ENCODE measurements at places on chromosomes 2 and 18.

- no peak for DNase-seq
These were observed 2.3 kb upstream of the NAPG start for GRCh38 chr18:10523544-10523943.

- DNase-seq = no peak
These were observed 191.0 kb downstream of the ARL4C start for GRCh38 chr2:234305846-234306245.

GRCh38 chr2:119707117-119708087 lies 28.4 kb downstream of the TMEM177 start:
- no peak for DNase-seq

DNA sequence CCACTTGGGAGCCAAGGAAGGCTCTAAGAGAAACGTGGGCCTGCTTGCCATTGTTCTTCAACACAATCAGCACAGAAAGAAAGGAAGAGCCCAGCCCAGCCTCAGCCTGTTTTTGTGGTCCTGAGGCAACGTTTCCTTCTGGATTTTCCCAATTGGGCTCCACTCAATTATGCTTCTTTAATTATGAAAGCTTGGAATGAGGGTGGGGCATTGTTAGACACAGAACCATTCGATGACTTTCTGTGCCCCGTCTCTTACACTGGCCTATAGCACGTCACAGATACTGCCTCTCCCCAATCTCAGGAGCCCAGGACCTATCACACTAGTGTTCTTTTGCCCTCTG lies 207.4 kb downstream of the ZFP36L2 start:
- no peak for DNase-seq

- no peak for DNase-seq
These were observed 993.5 kb upstream of the DDX18 start for GRCh38 chr2:116820986-116821385.

DNA sequence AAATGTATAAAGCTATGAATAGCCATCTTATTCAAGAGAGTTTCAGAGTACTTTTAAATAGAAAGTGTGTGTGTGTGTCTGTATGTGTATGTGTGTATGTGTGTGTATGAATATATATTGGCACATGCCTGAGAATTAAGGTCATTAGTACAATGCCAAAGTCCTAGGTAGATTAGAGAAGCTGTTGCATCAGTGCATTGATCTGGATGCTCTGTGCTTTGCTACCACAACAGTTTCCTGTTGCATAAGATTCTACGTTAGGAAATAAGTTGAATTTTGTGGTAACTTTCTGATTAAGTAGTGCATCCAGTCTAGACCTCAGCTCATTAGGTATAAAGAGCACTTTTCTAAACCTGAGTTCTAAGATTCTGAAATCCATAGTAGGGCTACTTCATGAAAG lies 1102.8 kb upstream of the KLHL29 start:
- no peak for DNase-seq

- DNase-seq = no peak
These were observed 9.6 kb downstream of the CYB5A start for GRCh38 chr18:74281980-74282754.

GRCh38 chr2:147824620-147825019 lies 20.2 kb upstream of the ACVR2A start:
- no peak for DNase-seq

DNA sequence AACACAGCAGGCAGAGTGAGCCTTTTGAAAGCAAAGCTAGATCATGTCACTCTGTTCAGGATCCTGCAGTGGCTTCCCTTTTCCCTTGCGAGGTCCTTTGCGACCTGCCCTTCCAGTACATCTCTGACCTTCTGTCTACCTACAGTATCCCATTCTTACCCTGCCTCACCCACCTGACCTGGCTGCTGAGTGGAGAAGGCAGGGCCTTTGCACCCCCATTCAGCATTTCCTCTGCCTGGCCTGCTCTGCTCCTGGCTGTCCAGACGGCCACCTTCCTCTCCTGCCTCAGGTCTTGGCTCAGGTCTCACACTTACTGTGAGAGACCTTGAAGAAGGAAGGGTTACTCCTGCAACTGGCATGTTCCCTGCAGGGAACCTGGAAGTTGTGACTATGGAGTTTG lies 77.4 kb downstream of the MAPRE2 start:
- no peak for DNase-seq

DNA sequence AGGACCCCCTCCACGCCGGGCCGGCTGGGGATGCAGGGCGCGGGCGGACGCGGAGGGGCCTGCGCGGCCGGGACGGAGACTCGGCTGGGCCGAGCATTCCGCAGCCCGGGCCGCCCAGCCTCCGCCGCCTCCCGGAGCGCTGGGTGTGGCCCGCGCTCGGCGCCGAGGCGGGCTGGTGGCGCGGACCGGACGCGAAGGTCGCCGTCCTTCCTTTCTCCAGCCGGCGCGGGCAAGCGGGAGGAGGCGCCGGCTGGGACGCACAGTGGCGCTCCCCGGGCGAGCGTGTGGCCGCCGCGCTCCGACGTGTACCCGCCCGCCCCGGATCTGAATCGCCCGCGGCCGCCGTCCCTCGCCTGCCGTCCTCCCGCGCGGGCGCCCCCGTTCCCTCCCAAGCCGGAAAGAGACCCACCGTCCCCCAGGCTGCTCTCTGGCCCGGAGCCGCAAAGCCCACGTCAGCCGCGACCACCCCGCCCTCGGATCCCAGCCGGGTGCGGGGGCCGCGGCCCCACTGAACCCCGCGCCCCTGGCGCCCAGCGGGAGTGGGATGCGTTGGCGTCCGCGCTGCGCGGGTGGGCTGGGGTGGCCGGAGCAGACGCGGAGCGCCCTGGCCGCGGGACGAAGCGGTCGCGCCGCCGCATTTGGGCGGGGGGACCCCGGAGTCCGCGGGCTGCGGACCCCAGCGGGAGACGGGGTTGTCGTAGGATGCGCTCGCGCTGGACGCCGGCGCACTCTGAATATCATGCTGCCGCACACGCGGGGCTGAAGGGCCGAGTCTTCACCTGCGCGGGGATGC lies 634 bp downstream of the SPATS2L start:
- no peak for DNase-seq

DNA sequence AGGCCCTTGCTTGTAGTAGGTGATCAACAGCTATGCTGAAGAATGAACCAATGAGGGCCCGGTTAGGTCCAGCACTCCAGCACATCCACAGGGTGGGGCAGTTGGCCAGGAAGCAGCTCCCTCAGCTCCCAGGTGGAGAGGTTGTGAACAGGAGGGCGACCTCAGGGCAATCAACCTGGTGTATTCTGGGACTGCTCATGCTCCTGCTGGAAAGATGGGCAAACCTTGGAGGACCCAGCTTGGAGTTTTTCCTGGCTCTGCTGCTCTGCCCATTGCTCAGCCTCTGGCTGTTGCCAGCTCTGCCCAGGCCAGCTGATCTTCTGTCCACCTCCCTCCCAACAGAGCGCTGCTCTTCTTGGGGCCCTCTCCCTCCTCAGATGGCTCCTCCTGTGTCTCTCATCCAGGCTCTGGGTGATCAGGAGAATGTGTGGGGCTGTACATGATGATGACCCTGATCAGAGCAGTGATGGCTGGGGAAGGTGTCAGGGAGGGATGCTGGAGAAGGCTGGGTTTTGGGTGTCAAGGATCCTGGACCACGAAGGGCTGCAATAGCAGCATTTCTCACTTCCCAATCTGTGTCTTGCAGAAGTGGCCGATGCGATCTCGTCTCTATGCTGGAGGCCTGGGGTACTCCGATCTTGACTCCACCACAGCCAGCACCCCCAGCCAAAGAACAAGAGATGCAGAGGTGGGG lies 3.4 kb downstream of the TCF23 start:
- DNase-seq = no peak

DNA sequence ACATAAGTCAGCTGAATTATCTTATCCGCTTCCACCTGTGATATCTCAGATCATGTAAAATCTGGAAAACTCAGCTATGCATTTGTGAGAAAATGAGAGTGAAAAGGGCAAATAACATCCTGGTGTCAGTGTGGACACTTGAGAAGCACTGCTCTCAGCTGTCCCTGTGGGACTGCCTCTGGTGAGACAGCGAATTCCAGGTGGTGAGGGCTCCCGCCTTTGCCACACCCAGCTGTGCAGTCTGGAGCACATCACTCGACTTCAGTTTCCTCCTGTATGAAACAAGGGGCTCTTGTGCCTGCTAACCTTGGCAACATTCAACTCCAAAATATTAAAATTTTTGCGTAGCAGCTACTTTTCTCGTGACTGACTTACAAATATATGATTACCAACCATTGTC lies 194.9 kb upstream of the BOD1L2 start:
- DNase-seq = no peak

- no peak for DNase-seq
These were observed 134.6 kb downstream of the MAP4K4 start for GRCh38 chr2:101832114-101832513.

DNA sequence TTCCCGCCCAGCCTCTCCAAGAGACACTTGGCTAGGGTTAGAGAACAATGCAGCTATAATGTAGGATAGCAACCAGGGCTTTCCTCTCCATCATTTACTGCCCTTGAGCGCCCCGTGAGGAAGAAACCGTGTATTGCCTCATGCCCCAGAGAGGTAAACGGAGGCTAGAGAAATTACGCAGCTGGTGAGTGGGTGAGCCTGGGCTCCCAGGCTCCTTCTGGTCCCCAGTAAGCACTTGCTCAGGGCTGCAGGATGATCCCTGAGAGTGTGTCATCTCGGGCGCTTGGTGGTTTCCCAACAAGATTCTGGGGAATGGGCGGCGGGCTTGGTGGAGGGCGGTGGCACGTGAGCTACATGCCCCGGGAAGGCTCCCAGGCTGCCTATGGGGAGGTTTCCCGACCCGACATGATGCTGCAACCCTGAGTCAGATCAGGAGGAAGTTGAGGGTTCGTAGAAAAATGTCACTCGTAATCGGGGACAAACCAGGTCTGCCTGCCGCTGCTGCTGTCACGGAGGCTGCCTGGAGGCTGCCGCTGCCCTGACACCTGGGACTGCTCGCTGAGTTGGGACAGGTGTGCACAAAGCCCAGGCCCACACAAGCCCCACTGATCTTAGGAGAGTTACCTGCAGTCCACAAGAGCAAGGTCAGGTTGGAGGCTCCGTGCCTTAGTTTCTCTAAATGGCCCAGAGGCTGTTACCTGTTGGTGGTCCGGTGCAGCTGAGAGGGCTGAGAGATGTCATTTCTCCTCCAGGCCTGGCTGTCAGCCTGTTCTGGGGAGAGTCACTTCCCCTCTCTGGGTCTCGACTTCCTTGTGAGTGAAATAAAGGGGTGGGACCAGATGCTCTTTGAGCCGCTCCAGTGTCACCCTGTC lies at the start of gene GPR55:
Gene GPR55 (minus strand): TSS at position 773 of the 872 bp plus-strand sequence. CDS start 14,280 bp downstream, outside the sequence.
- no peak for DNase-seq

DNA sequence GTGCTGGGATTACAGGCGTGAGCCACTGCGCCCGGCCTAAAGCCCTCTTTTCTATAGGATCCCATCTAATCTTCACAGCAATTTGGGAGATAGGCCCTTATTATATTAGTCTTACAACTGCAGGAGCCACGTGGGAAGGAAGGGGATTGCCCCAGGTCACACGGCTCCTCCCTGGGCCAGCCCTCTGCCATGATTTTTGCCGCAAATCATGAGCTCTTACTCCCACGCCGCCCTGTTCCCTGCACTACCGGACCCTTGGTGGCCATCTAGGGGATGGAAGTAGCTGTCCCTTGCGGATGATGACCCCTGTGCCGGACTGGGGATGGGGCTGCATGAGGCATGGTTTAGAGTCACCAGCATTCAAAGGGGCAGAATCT lies 28.4 kb upstream of the PTMA start:
- no peak for DNase-seq

DNA sequence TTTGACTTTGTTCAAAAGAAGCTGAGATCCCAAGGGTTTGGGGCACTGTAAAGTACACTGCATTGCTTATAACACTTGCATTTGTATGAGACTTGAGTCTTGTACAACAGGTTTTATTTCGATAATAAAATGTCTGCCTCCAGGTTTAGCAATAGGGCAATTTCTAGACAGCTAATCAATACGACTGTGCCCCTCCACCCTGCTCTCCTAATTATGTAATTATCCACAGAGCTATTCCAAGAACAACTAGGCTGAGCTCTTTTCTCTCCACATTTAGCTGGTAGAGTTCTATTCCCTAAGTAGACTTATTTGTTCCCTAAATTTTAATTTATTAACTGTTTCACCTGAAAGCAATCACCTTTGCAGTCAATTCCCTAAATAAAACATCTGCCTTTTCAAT lies 52.9 kb upstream of the LINC00305 start:
- DNase-seq = no peak

- DNase-seq = no peak
These were observed 23.6 kb downstream of the ZBTB7C start for GRCh38 chr18:48385596-48385995.

- no peak for DNase-seq
These were observed 23.0 kb upstream of the SMAD7 start for GRCh38 chr18:48973731-48974130.

DNA sequence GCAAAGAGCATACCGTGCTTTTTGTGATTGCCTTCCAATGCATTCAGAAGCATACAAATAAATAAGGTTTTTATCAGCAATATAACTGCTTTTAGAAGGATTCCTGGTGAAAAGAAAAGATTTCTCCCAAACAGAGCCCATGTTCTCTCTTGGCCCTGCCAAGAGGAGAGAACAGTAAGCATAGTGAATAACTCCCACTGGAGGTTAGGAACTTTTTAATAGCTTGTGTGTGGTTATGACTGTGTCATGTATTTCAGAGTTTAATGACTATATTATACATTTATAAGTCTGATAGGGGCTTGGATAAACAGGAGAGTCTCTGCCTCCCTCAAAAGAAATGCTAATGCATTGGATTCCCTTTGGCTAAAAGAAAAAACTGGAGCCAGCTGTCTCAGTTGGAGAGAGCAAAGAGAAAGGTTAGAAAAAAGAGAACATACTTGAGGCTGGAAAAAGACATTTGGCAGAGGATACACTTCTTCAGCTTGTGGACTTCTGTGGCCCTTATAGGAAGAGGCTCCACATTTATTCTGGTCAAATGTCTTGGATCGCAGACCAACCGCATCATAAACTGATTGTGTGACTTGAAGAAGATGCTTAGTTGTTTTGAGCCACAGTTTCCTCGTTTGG lies 63.0 kb upstream of the SPRED2 start:
- DNase-seq = no peak

DNA sequence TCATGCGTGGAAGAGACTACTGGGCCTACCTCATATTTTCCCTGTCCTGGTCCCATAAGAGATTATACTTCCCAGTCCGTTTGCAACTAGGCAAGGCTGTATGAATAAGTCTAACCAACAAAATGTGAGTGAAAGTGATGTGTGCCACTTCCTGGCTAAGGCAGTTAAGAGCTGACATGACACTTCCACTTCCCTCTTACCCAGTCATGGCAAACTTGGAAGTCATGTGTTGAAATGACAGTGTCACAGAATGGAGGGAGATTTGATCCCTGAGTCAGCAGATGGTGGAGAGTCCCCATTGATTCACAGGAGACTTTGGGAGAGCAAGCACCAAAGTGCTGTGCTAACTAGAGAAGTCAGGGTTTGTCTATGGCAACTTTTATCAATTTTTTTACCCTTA lies 36.4 kb downstream of the TACR1 start:
- DNase-seq = no peak

GRCh38 chr2:237552908-237553307 lies 13.5 kb upstream of the PRLH start:
- DNase-seq = no peak

- DNase-seq = no peak
These were observed 17.9 kb downstream of the VAPA start for GRCh38 chr18:9931678-9932077.

Data from GM12864 (cell line).